ENCODE measurements at places on chromosomes 5 and 9.

- no peak for DNase-seq
Measured at GRCh38 chr9:35605351-35606137, 482 bp downstream of the TESK1 start.

GRCh38 chr5:33994845-33995244 is 10.4 kb upstream of the SLC45A2 start:
- no peak for DNase-seq

- DNase-seq = no peak
Measured at GRCh38 chr9:123548741-123549545, 192.9 kb downstream of the CRB2 start.

DNA sequence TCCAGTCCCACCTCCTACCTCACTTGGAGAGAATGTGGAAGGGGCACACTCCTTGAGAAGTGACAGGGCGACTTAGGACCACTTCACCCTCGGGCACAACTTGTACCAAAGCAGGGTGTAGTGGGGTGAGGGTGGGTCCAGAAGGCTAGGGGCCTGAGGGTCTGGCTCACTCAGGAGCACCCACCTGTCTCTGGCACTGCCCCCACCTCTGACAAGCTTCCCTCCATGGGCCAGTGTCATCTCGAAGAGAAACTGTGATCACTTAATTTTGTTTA is 76.9 kb upstream of the OLFM1 start:
- DNase-seq = no peak

DNA sequence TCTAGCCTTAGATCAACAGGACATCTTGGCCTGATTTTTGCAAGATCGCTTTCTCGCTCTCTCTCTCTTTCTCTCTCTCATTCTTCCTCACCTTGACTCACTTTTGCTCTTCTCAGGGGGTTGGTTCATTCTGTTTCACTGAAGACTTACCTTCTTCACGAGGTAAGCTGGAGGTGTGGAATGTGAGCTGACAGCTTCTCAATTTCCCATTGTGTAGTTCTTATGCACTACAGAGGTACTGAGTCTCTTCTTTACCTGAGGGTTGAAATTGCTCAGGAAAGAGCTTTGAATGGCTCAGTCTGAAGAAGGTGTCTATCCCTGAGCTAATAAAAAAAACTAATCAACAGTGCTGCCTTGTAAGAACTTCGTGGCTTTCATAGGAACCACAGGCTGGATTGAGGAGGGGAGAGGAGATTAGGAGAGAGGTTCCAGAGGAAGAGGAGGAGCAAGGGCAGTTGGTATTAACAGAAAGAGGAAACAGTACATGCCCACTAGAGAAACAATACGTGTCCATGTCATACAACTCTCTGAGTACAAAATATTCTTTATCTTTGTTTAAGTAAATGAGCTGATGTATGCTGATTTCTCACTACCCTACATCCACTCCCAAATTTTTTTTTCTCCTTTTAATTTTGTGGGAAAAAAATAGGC is 192.2 kb downstream of the TMEM167A start:
- no peak for DNase-seq

- no peak for DNase-seq
Measured at GRCh38 chr5:77355751-77356150, 136.4 kb downstream of the WDR41 start.

- no peak for DNase-seq
Measured at GRCh38 chr9:100082782-100083181, 16.0 kb downstream of the ERP44 start.

DNA sequence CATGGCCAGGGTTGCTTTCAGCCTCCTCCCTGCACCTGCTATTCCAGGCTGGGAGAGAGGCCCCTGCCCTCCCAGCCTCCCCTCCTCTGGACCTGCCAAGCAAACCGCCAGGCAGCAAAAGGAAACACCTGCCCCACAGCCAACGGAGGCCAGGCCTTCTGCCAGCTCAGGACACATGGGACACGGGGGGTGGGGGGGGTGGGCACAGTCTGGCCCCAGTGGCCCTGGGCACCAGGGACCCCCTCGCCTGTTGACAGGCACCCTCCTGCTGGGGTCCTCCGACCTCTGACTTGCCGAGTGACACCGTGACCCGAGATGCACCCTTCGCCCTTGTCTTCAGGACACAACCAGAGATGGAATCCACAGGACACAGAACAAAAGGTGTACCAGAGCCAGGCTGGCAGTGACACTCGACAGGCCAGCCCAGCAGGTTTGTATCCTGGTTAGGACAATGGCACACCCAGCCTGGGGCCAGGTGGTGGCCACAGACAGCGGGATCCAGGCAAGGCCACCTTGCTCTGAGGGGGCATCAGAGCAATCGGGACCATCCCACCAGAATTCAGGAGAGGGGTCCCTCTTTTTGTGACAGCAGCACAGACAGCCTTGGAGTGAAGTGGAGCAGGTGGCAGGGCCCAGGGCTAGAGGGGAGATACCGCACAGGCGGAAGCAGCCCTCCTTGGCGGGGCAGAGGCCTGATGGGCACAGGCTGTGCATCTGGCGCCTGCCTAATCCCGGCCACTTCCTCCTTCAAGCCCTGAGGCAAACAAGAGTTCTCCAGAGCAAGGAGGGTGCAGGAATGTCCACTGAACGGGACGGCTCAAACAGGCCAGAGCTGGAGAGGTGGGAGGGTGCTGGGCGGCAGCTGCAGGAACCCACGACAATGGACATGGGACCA is 1.3 kb upstream of the TMEM210 start:
- no peak for DNase-seq

DNA sequence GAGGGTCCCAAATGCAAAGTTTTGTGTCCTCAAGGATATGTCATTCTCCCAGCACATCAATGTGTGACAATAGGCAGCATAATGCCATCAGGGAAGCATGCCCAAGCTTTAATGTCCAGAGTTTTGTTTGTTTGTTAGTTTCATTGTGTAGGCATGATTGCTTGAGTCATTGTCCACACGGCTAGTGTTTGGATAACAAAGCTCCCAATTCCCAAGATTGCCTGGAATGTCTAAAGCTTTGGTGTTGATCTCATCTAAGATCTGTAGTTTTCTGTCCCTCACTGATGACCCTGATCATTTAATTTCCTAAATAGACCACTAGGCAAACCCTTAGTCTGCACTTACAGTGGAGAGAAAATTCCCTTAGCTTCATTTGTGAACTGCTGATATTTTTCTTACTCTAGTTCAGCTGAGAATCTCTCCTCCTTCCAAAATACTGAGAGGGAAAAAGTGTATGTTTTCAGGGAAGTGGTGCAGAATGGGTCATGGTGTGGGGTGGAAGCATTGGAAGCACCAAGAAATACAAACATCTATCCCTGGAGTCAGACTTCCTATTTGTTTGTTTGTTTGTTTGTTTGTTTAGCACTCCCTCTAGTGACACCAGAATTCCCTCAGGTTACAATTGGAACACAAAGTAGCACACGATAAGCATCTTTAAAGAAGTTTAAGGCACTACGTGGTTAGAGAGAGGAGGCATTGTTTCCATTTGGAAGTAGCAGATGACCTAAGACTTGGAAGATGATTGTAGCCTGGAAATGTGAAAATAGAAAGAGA is 127.1 kb downstream of the PRDM6 start:
- no peak for DNase-seq

- no peak for DNase-seq
Measured at GRCh38 chr5:175840050-175840841, 31.1 kb upstream of the CPLX2 start.

DNA sequence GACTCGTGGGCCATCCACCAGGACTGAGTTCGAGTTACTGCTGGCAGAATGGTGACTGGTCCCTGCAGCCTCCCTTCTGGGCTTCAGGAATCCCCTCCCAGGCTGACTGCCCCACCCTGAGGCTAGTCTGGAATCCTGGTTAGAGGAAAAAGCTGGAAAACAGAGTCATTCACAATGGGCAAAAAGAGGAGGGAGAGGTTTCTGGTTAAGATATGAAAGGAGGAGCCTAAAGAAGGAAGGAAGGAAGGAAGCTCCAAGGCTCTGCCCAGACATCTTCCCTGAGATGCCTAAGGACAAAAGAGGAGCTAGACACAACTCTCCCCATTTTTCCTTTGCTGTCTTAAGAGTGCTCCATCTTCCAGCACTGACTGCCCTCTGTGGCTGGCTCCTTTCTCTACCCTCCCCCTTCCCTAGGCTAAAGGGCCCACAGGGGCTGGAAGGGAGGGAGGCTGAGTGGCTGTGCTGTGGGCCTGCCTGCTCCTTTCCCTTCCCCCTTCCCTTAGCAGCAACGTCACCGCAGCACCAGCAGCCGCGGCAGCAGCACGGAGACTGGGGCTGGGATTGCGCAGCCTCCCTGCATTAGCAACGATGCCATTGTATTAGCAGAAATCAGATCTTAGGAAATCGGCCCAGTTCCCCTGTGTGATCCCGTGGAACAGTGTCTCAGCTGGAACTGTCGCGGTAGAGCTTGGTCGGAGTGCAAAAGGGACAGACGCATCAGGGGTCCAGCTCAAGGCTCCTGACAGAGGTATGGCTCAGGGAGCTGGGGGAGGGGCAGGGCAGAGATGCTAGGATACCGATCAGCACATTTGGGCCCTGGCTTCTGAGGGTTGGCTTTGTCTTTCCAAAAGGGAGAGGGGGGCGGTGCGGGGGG is 48.7 kb downstream of the RUSC2 start:
- peak; percentile 88 for DNase-seq

DNA sequence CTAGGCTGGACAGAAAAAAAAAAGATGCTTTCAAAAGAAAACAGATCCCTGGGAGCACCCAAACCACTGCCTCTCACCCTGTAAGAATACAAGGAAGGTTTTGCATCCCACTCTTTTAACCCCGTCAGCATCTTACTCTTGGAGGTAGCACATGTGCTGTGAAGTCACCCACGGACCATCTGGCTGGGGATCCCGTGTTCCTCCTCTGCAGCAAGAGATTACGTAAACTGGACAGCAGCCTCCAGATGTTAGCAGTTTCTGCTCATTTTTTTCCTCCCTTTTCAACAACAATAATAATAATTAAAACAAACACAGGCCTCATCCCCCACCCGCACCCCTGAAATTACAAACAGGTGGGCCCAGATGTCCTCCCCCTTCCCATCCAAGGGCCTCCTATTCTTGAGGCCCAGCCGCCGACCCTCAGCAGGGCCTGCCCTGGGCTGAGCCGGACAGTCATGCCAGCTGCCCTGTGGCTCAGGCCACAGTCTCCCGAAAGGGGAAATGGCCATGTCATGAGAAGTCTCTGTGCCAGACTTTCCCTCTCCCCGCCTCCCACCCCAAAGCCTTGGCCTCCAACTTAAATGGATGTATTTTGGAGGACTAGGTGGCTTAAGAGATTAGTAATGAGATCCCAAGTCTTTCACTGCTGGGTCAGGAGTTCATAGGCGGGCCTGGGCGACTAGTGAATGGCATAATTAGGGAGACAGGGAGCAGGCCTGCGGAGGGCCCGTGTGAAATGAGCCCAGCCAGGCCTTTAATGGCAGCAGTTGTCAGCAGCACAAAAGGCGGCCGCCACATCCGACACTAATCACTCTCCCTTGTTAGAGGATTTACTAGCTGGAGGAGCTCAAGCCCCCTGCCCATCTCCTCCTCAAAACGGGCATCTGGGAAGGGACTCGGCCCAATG is 165.1 kb downstream of the PAPPA start:
- peak; percentile 53 for DNase-seq

DNA sequence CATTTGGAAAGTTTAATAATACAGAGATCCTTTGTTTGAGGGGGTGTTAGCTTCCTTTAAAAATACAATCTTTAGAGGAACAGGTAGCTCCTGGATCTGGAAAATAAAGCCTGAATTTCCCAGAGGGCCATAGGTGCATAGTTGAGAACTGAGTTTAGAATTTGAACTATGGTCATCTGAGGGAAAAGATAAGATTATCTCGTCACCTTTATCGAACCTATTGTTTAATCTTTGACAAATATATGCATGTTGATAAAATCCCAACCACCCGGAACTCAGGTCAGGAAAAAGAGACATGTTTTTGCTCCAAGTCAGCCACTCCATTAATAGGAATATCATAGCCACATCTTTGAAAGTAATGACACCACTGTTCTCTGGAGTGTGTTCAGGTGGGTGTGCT is 91.7 kb upstream of the FAM169A start:
- DNase-seq = no peak

DNA sequence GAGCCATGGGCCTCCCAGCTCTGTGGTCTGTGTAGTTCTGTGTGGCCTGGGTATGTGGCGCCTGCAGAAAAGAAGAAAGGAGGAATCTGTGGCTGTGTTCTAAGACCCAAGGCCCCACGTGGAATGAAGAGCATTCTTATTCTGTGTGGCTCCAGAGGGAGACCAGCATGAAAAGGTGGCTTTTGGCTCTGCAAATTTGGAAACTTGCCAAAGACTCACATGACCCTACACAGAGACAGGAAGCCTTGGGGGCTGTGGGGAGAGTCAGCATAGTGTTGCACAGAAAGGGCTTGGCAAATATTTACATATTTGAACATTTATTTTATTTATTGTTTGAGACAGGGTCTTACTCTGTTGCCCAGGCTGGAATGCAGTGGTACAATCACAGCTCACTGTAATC is 193.3 kb downstream of the TMEM38B start:
- DNase-seq = no peak

DNA sequence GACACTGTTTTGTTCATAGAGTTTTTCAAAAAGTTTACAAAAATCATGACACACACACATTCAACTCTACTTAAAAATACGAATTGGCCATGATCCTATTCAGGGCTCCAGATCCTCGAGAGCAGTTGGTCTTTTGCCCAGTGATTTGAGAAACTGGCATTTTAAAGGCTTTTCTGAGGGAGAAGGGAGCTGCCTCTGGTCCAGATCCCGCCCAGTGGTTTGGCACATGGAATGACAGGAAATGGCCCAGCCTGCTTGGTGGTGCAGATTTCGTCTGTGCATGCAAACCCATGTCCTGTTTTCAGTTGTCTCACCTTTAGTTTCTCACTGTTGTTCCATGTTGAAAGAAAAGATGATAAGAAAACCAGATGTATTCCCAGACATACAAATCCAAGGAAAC is 3.6 kb downstream of the CAMK4 start:
- DNase-seq = peak; percentile 74

DNA sequence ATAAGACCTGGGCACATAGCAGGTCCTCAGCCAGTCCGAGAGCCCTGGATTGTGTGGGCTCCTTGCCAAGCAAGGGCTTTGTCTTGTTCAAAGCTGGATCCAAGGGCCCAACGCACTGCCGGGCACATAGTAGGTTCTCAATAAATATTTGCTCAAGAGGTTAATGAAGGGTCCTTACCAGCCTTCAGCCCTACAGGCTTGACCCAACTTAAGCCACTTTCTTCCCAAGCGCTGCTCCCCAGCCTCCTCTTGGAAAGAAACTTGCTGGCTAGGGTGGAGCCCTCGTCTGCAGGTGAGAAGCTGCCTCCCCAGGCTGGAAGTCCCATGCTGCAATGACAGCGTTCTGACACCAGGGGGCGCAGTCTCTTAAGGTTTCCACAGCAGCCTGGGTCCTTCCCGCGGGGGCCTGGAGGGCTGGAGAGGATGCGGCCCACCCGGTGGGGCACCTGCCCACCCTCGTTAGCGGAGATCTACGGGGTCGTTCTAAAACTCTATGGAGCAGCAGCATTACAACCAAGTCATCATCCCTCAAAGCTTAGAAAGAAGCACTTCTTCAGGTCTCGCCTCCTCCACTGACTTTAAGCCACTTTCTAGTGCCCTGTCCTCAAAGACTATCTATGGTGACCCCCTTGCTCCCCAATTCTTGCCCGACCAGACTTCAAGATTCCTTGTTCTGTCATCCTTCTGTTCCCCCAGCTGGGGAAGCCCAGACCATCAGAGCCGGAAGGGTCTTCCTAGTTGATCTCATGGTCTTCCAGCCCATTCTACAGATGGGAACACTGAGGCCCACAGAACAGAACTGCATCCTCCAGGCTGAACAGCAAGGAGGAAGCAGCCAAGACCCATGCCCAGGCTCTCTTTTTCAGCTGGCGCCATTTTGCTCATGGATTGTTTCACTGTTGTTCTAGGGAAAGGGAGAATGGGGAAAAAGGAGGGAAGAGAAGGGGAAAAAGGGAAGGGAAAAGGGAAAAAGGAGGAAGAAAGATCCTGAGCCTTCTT is 115.4 kb downstream of the LHX2 start:
- DNase-seq = peak; percentile 79

All from femur (tissue), 1 donor.